ENCODE measurements at places on chromosomes 6 and 20.
A peak's percentile ranks its signal among the peaks of the same experiment; 100 is the strongest.

DNA sequence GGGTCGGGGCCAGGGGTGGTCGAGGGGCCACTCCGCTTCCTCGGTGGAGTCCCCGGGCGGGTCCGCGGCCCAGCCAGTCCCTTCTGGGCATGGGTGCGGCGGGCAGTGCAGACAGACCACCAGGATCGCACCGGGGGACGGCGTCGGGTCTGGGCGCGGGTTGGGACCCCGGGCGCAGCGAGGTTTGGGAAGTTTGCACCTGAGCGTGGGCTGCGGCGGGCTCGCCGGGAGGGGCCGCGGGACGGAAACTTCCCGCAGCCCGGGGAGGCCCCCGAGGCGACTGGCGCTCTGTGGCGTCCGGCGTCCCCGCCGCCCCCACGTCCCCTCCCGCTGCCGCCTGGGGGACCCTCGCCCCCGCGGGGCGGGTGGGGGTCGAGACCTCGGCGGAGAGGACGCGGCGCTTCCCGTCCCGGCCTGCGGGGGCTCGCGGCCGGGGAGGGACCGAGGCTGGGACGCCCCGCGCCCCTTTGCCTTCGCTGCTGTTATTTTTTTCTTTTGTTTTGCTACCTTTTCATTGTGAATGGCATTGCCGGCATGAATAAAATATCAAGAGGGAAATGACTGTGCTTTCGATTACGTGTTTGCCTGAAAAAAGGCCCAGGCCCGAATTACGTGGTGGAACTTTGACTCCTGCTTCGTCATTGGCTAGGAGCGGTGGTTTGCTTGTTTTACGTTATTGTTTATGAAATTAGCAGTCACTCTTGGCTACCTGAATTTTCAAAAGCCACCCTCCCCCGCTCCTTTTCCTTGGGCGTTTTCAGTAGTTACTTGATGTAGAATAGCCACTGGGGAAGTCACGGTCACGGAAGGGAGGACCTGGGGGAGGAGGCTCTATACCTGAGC, 703 bp downstream of the SNX9 start:
- no peak for DNase-seq

- no peak for DNase-seq
Measured at GRCh38 chr6:25363427-25363826, 84.3 kb downstream of the CARMIL1 start.

- DNase-seq = no peak
Measured at GRCh38 chr6:161168281-161168891, 105.5 kb downstream of the AGPAT4 start.

- DNase-seq = no peak
Measured at GRCh38 chr20:61082720-61083119, 169.3 kb upstream of the CDH4 start.

- no peak for DNase-seq
Measured at GRCh38 chr6:119312441-119312840, 37.1 kb downstream of the MAN1A1 start.

GRCh38 chr6:82143041-82143481, 104.5 kb downstream of the IBTK start:
- no peak for DNase-seq

- no peak for DNase-seq
Measured at GRCh38 chr20:50569864-50570836, 60.0 kb downstream of the PTPN1 start.

DNA sequence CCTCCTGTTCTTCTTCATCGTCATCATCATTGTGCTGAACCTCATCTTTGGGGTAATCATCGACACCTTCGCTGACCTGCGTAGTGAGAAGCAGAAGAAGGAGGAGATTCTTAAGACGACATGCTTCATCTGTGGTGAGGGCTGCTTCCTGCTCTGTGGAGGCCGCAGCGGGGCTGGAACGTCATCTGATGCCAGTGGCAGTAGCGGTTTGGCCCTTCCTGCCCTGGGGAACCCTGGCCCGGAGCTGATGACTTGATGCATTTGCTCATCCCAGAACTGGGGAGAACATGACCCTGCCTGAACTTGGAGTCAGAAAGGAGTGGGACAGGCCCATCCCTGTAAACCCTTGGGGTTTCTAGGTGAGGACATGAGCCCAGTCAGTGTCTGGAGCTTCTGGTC, 18.7 kb downstream of the UQCC2 start:
- DNase-seq = no peak

GRCh38 chr6:137871831-137872454, 4.9 kb downstream of the TNFAIP3 start:
- DNase-seq = no peak

DNA sequence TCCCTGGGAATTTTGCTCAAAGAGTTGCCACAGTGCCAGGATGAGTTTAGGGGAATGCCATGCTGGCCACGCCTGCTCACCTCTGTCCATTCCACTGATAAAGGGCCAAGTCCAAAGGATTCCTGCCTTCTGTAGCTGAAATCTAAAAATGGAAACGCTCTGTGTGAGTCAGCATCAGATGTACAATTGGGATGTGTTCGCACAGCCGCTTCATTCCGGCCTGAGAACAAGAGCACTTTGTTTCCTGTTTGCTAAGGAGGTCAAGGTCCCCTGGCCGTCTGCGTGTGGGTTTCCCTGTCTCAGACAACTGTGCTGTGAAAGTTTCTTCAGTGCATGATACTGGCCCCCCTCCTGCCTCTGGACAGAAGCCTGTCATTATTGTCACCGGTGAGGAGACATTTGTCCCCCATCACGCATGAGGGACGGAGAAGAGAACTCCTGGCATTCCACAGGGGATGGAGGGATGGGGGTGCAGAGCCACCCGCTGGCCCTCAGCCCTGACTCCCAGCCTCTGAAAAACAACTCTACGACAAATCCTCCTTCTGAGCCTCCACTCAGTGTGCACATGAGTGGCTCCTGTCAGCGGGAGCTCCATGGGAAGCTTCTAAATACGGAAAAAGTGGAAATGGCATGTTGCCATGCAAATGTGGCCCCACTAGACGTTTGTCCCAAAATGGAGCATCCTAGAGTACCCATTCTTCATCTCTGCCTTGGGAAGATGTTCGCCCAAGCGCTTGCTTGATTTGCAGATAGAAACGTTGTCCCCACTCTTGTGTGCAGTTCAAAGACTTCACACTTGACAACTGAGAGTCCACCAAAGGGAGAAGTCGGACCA, 143.5 kb upstream of the AFDN start:
- no peak for DNase-seq

DNA sequence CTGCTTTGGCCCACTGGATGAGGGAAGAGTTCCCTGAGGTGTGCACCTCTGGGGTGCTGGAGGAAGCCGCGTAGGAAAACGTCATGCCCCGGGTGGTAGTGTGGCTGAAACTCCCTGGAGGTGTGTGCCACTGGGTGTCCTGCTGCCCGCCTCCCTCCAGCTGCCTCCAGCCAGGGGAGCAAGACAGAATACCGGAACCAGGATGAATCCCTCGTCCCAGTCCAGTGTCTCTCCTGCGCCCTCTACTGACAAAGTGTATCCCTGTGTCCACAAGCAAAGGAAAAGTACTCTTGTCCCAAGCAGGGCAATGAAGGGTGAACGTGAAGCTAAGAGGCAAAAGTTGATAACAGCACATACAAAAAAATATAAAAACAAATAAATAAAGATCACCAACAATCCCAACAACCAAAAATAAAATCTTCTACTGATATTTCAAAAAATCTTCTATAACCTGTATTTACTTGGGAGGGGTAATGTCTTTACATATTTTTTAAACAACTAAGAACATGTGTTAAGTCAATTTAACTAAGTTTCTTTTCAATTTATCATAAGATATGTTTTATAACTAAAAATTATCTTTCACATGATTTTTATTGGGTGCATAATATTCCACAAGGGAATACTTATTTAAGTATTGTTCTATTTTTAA, 437.6 kb downstream of the MAFB start:
- no peak for DNase-seq

GRCh38 chr6:53432318-53433161, 83.8 kb upstream of the ELOVL5 start:
- no peak for DNase-seq

GRCh38 chr6:106163966-106164877, 78.1 kb downstream of the PRDM1 start:
- peak; percentile 70 for DNase-seq

DNA sequence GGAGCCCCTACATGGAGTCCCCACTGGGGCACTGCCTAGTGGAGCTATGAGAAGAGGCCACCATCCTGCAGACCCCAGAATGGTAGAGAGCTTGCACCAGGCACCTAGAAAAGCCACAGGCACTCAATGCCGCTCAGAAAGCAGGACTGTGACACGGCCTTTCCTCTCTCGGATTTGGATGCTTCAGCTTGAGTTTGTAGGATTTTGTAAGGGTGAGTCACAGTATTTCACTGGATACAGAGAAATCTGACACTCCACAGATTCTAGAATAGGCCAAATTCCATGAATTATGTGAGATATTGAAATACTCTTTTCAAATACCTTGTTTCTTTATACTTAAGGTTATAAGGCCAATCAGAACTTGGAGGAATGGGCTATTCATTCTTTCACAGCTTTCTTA, 424.5 kb downstream of the HTR1B start:
- DNase-seq = no peak

DNA sequence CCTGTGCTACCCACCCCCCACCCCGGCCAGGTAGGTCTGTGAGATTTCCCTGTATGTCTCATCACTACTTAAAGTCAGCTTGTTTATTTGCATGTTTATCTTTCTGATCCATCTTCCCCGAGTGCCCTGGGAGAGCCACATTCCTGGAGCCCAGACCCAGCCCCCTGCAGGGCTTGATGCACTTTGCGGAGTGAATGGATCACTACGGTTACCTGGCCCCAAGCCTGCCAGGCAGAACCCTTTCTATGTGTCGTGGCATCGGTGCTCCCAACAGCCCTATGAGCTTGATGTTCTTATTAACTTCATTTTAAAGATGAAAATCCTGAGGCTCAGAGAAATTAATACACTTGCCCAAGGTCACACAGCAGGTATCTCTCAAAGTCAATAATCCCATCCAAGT, 13.6 kb upstream of the SLCO4A1 start:
- DNase-seq = no peak

DNA sequence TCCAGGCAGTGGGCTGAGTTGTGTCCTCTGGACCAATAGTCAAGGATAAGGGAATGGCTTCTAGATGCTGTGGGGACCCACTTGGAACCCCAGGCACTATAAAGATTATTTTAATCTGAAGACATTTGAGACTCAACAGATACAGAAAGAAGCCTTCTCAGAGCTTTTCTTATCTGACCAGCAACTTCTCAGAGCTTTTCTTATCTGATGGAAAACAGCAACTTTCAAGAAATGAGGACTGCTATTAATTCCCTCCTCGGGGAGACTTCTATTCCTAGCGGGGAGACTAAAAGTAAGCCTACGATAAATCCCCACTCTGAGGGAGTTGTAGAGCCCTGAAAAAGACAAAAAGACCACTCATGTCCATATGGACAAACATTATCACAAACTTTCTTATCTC, 160.5 kb downstream of the RNASET2 start:
- DNase-seq = no peak

DNA sequence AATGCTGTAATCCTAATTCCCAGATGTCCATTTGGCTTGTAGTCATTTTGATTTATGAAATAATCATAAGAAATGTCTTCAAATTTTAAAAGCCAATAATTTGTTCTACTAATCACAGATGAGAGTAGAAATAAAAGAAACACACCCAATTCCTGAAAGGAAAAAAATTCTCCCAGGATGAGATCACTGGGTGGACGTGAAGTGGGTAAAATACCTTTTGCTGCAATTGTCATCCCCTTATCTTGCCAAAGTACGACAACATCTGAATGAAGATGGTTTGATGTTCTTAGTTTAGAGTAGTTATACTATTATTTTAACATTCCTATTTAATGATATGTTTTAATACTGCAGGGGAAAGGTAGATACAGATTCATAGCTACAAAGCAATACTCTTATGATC, 33.7 kb downstream of the MTHFD1L start:
- no peak for DNase-seq

DNA sequence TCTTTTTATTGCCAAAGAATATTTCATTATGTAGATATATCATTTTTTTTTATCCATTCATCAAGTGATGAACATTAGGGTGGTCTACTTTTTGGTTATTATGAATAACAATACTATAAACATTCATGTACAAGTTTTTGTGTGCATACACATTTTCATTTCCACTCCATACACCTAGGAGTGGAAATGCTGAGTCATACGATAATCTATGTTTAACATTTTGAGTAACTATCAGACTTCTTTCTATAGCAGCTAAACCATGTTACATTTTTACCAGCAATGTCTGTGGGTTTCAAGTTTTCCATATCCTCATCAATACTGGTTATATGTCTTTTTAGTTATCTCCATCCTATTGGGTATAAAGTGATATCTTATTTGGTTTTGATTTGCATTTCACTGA, 65.7 kb downstream of the PRSS35 start:
- DNase-seq = no peak

- DNase-seq = no peak
Measured at GRCh38 chr20:48722002-48722731, 105.6 kb downstream of the PREX1 start.

- DNase-seq = no peak
Measured at GRCh38 chr20:32057656-32058184, 5.7 kb downstream of the HCK start.

DNA sequence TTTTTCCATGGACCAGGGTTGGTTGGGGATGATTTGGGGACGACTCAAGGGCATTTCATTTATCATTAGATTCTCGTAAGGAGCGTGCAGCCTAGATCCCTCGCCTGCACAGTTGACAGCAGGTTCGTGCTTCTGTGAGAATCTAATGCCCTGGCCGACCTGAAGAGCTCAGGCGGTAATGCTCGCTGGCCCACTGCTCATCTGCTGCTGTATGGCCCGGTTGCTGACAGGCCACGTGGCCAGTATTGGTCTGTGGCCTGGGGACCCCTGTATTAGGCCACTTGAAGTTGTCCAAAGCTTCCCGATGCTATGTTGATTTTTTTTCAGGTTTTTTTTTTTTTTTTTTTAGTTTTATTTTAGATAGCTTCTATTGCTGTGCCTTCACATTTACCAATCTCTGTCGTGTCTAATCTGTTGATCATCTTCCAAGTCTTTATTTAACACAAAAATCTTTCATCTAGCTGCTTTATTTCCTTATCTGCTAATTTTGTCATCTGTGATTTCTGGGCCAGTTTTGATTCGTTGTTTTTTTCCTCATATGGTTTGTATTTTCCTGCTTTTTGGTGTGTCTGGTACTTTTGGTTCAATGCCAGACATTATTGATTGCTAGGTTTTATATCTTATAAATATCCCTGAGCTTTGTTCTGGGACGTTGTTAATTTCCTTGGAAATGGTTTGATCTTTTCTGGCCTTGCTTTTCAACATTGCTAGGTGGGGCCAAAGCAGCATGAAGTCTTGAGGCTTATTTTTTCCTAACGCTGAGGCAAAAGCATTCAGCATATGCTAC, 41.1 kb downstream of the DYNLT1 start:
- DNase-seq = no peak

- DNase-seq = no peak
Measured at GRCh38 chr20:41300383-41300782, 17.1 kb downstream of the ZHX3 start.

DNA sequence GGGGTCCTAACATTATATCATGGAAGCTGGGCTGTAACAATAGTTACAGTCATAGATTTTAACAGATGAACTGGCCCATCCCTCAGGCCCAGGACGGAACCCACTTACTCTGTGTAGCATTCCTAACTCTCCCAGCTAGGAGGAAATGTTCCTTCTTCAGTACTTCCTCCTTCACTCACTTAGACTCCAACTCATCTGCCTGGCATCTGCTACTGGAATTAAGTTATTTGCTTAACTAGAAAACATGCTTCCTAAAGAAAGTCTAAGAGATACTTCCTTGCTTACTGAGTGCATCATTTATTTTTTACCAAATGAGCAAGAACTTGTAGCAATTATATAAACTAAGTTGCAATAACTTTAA, 20.5 kb downstream of the GCLC start:
- DNase-seq = no peak

Measured in NK-92 treated with Interleukin-12 subunit alpha and Interleukin-12 subunit beta, amount 100 ng/mL, for 24 hours (cell line).